NCI-H460 (cell line): ENCODE measurements at places on chromosomes 1 and 21.

DNA sequence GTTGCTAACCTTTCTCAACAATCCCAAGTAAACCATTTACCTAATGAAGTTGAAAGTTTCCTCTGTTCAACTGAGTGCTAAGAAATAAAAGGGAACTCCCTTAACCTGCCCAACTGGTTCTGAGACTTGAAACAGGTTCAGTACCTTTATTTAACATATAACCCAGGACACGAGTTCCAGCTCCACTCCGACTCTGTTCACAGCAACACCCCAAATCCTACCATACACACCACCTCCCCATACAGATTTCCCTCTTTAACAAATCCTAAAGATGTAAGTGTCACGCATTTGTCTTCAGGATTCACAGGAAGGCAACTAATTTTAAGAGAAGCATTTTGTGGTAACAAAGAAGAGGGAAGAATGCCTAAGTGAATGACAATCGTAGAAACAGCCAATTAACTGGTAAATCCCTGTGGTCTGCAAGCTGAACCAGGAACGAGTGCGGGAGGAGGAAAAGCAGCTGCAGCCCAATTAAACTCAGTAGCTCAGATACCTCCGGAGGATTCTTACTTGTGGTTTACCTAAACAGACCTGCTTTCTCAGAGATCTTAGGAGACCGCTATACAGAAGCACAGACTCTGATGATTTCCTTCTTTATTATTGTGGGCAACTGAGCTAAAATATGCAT, 134.5 kb upstream of the MAGI3 start:
- no peak for DNase-seq

DNA sequence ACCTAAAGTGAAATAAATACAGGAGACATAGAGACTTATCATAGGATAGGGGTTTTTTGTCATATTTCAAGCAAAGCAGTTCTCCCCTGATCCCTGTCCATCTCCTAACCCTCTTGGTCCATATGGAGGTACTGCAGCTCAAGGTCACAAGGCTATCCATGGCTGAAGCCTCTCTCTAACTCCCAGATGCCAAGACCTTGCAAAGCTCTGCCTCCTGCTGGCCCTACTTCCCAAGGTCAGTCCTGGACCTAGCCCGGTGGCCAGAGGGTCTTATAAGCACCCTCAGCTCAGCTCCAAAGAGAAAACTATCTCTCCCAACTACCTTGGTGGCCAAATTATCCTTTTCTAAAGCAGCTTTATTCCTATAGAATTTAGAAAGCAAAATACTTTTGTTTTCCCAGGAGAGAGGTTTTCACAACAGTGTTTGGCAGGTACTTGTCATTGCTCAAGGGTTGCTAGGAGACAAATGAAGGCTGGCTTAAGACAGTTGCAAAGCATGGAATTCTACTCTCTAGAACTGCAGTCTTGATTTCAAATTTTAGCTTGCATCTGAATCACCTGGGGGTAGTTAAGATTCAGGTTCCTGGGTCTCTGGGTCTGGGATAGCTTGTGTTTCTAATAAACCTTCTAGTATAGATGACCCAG, 121.5 kb downstream of the XCL2 start:
- DNase-seq, result no peak

DNA sequence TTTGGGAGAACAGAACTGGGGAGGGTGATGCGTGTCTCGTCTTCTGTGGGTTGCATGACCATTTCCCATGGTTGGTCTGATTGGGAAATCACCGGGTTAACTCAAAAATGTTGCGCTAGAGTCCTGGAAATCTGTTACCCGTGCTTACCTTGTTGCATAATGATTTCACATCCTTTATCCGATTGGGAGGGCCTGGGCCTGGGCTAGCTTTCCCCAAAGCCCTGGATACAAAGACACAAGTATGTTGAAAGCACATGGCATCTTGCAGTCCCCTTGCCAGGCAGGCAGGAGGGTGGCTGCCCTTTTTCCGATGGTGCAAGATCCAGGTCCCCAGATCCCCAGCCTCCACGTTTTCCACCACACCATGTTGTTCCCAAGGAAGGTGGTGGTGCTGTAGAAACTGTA, 582 bp downstream of the TRPM2 start:
- DNase-seq, result no peak

DNA sequence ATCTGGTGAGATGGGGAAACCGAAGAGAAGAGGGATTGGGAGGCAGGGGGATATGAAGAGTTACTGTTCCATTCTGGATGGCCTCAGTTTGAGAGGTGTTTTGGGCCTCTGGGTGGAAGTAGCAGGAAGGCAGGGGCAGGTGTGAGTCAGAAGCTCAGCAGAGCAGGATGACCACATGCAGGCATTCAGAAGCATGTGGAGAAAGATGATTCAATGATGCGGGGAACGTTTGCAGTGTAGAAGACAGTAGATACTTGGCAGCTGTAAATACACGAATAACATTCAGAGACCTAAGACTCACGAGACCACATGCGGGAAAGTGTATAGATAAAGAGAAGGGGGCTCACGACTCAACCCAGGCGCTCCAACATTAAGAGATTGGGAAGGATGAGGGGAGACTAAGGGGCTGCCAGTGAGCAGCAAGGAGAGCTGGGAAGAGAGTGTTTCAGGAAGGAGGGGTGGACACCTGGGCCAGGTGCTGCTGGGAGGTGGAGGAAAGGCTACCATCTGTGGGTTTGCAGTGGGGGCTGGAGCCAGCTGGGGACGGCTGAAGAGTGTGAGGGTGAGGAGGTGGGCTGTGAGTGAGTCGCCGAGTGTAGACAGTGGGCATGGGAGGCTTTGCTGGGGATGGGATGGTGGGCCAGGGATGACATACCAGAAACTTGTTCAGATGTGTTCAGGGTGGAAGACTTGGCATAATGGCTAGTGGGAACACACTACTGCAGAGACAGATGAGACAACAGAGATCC, 5.8 kb upstream of the EPS8L3 start:
- no peak for DNase-seq

DNA sequence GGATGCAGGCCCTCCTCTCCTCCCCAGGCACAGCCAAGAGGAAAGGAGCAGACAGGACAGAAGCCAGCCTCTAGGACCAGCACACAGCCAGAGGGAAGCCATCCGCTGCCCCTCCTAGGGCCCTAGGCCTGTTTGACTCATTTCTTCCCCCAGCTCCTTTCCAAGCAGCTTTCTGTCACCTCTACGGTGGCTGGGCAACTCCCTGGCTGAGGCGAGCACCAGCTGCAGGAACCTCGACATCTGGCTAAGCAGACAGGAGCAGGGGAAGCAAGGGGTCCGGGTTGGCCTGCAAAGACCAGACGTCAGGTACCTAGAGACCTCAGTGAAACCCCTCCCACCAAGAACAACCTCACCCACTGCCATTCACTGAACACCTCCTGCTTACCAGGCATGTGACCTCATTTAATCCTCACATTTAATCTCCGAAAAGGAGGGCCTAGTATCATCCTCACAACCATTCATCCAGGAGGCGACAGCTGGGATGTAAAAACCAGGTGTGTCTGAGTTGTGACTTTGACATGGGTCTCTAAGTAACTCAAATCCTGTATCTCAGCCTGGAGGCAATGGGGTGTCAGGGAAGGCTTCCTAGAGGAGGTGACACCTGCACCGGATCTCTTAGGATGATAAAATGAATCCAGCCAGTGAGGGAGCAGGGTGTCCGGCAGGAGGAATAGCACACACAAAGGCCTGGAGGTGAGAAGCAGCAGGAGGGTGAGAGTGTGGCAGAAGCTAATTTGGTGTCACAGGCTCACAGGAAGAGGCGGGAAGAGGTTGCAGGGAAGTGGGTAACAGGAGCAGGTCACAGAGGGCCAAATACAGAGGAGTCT, 5.9 kb downstream of the LRP8 start:
- no peak for DNase-seq

- no peak for DNase-seq
Measured at GRCh38 chr21:46597031-46597430, 7.9 kb downstream of the S100B start.

- DNase-seq, result no peak
Measured at GRCh38 chr21:43634618-43635017, 24.7 kb downstream of the HSF2BP start.

DNA sequence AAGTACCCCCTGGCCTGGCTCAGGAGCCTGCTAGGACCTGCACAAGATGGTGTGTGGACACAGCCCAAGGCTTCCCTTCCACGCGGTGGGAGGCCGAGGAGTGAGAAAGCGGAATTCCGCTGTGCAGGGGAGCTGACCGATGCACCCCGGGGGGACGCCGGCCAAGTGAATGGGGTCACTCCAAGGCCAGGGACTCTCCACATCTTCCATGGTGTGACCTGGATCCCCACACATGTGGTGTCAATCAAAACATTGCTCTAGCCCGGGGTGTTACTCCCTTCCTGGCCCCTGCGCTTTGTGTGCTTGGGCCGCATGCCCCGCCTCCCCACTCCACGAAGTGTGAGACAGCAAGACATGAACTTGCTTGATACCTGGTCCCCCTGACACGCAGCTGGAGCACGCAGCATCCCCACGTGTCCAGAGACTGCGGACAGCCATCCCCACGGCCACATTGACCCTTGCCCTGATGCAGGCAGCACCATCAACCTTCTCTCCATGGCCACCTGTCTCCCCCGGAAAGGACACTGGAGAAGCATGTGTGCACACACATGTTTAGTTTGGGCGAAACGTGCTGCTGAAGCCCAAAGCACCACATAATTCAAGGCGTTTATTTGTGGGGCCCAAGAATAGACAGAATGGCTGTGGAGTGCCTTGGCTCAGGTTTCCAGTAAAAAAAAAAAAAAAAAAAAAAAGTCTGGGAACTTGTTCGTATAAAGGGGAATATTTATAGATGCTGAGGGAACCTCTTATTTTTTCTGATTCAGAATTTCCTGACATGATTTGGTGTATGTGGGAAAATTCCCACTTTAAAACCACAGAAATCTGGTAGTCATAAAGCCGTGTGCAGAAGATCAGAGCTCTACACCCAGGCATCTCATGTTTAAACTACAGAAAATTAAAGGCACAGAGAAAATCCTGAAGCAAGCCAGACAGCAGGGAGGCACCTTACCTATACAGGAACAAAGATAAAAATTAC, 171.7 kb downstream of the HUNK start:
- no peak for DNase-seq

GRCh38 chr21:43790010-43790524, 690 bp downstream of the RRP1 start:
- DNase-seq, result no peak
